ENCODE measurements at places on chromosomes 16 and 17. TPM values are rescaled to one million over a fixed set of nuclear protein-coding genes. Genes with fewer than 3 reads are reported as not detected.

DNA sequence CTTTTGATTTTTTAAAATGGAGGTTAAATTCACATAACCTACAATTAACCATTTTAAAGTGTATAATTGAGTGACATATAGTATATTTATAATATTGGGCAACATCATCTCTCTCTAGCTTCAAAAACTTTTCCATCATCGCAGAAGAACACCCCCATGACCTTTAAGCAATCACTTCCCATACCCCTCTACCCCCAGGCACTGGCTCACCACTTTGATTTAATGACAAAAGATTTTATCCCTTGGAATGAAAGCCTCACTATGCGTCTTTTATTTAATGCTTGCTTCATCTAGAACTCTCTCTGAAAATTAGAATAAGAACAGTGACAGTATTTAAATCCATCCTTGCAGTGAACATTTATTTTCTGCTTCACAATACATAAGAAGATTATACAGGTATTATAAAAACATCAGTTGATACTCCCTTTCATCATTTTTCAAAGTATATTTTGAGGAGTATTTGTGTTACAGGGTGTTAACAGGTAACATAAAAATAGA lies 3.2 kb upstream of the KRTAP1-3 start:
- DNase-seq: no peak

GRCh38 chr16:86984991-86985647 lies 332.1 kb downstream of the C16orf95 start:
- no peak for DNase-seq

GRCh38 chr17:42760652-42761581 lies at the start of gene RAMP2:
Gene RAMP2, plus strand, starts transcription at chr17:42761227. Its CDS starts 35 bp downstream, at chr17:42761262.
- DNase-seq: peak; percentile 33

- no peak for DNase-seq
Observed at GRCh38 chr17:62950067-62950466, 16.0 kb upstream of the TANC2 start.

The C16orf89 gene
- total RNA-seq: not detected

The OR1F1 gene
- not detected for total RNA-seq

DNA sequence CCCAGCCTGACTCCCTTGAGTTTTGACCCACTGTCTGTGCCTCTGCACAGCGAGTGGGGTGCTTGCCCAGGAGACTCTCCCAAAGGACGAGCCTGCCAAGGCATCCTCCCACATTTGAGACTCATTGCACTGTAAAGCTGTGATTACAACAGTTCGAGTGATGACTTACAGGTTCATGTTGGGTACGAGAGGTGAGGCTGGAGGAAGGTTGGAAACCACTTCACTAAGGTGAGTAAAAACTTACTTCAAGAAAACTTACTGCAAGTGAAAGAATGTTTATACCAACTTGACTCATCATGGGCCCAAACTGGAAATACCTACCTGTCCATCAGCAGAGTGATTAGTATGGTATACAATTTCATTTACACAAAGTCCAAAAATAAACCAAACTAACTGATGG lies 360.1 kb upstream of the CDH11 start:
- DNase-seq: no peak

- DNase-seq: no peak
Observed at GRCh38 chr16:82848013-82848412, 221.2 kb downstream of the CDH13 start.

GRCh38 chr17:1077581-1077985 lies 80.7 kb downstream of the TIMM22 start:
- no peak for DNase-seq

DNA sequence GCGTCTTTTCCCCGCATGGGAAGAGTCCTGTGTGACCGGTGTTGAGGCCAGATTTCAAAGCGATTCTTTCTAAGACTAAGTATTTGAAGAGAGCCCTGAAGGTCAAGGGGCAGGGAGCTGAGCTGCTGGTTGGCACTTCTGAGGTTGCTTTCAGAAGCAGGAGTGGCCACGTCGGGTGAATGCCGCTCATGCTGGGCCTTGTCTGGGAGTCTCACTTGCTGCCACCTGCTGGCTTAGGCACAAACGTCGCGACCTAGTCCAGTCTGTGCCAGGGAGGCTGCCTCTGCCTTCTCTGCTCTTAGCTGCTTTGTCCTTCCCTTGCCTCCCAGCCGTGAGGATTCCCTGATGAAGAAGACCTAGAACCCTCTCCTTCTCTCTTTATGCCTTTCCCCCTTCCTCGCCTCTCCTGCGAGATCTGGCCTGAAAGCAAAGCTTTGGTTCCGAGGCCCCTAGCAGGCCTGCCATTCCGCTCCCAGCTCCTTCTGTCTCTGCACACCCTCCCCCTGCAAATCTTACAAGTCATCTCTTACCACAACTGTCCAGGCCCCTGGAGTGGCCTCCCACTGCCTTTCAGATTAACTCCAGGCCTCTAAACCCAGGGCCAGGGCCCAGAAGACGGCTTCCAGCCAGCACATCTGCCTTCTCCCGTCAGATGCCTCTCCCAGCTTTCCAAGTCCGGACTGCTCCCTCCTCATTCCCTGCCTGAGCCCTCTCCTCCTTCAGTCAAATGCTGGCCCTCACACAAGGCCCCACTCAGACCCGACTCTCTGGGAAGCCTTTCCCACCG lies 11.4 kb downstream of the CTNS start:
- DNase-seq: peak; percentile 48

The C16orf86 gene
- 4.9 TPM for total RNA-seq

All from activated T-cell treated with anti-CD3 and anti-CD28 coated beads, Interleukin-2, amount 50 U/mL, for 72 hours (primary cell).